ENCODE measurements at places on chromosomes 6 and 20. TPM values are rescaled to one million over a fixed set of nuclear protein-coding genes. Genes with fewer than 3 reads are reported as not detected.

TMC2 gene
- total RNA-seq: not detected

ALDH8A1 gene
- 1.4 TPM for total RNA-seq

LTA gene
- total RNA-seq: 16.7 TPM

ETV7 gene
- total RNA-seq: 9.8 TPM

C4A gene
- total RNA-seq: 6.7 TPM

OOEP gene
- 1.1 TPM for total RNA-seq

BACH2 gene
- 61.7 TPM for total RNA-seq

ACTL10 gene
- 4.9 TPM for total RNA-seq

GRCh38 chr6:24252280-24252679, 105.6 kb downstream of the DCDC2 start:
- H3K4me3 ChIP-seq: no peak overlapping the region
- no peaks in the 10 kb centered on the region for H3K36me3 ChIP-seq
- no peaks in the 10 kb centered on the region for H3K4me1 ChIP-seq
- DNase-seq: no peak
- no peak overlapping the region for H3K27ac ChIP-seq

DNA sequence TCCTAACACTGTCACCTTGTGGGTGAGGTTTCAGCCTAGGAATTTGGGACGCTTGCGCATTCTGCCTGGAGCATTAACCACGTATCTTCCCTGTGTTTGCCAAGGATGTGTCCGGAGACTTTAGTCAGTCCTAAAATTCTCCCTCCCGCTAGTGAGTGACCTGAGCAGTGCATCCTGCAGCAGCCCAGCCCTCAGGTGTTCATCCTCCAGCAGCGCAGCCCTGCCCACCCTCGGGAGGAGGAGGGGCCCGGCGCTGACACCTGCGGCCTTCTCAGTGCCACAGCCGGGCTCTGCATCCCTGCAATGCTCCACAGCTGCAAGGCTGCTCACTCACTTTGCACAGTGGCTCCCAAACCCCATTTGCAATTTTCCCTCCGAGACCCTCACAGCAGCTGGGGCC, 79.5 kb downstream of the ERMARD start:
- H3K4me1 ChIP-seq: peaks cover 4% of the 10 kb centered on the region
- no peak overlapping the region for H3K4me3 ChIP-seq
- no peak overlapping the region for H3K27ac ChIP-seq

DNA sequence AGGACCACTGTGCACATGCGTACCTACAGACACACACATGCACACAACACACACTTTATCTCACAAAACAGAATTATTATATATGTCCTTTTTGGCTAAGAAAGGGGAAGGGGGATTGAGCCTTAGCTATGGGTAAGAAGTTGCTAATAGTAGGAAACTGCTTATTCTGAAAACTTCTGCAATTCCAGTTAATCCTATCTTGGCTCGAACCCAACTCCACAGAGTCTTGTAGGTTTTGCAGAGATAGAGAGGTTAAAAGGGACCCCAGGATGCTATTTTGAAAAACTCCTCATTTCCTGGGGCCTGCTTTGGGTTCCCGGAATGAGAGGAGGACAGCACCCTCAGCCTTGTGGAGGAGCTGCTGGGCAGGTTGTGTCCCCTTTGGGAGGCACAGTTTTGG, 233.8 kb downstream of the CLIC5 start:
- no peak overlapping the region for H3K27ac ChIP-seq
- DNase-seq: no peak
- no peak overlapping the region for H3K4me3 ChIP-seq

DNA sequence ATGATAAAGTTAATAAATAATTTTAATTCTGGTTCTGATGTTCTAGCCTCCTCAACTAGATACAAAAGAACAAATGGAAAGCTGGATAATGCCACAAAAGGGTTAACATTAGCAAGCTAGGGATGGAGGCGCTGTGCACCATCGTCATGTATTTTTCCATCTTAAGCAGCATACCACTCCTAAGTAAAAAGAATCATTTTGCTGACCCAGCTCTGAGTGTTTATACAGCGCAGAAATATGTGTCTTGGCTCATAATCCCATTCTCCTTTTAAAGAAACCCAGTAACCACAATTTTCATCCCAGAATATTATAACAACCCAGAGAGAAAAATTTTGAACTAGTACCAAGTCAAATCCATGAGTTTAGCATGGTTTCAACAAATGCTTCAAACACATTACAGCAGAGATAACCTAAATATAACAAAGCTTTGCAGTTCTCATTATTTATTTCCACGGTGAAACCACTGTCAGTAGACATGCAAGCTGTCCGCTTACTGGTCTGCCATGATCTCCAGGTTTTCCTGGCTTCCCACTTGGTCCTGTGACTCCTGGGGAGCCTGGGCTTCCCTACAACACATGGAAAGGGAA, 111.1 kb downstream of the COL12A1 start:
- H3K27me3 ChIP-seq: no peaks in the 10 kb centered on the region
- no peak overlapping the region for H3K27ac ChIP-seq
- no peaks in the 10 kb centered on the region for H3K36me3 ChIP-seq
- DNase-seq: no peak
- H3K4me1 ChIP-seq: no peaks in the 10 kb centered on the region

DNA sequence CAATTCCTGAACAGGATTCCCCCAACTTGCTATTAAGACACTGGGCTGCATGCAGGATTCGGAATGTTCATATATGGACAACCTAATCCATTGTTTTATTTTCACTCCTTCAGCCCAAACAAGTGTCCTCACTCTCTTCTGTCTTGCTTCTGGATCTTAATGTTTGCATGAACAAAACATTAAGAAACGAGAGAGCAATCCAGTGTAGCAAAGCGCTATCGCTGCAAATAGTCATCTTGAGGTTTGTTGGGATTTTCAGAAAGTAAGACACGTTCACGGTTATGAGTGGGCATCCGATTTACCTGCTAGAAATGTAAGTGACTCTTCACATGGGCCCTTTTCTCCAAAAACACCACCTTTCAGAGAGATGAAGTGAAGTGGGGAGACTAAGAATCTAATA, 156.4 kb downstream of the MBOAT1 start:
- H3K27me3 ChIP-seq: peaks cover 6% of the 10 kb centered on the region
- peaks cover 5% of the 10 kb centered on the region for H3K4me1 ChIP-seq
- DNase-seq: no peak
- H3K36me3 ChIP-seq: no peaks in the 10 kb centered on the region
- no peak overlapping the region for H3K4me3 ChIP-seq

DNA sequence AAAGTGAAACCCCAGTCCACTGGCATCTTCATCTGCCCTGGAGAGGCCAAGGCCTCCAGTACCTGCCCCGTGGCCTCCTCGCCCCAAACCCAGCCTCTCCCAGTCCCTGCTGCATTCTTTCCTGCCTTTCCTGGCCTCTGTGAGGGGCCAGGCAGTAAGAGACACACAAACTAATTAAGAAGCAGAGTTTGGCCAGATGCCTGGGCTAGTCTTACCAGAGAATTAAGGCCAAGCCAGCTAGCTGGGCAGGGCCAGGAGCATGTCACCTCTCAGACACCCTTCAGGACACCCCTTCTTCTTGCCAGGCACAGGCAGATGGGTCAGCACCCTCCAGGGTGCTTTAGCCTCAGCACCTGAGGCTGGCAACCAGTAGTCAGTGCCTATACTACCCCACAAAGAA, 2.4 kb downstream of the MDGA1 start:
- H3K27me3 ChIP-seq: peaks cover 42% of the 10 kb centered on the region
- peaks cover 3% of the 10 kb centered on the region for H3K36me3 ChIP-seq
- DNase-seq: no peak
- H3K27ac ChIP-seq: no peak overlapping the region
- peaks cover 25% of the 10 kb centered on the region for H3K4me1 ChIP-seq

GRCh38 chr6:1170794-1171193, 141.1 kb upstream of the FOXQ1 start:
- H3K36me3 ChIP-seq: no peaks in the 10 kb centered on the region
- no peaks in the 10 kb centered on the region for H3K4me1 ChIP-seq
- no peak overlapping the region for H3K27ac ChIP-seq
- no peak overlapping the region for H3K4me3 ChIP-seq
- H3K27me3 ChIP-seq: no peaks in the 10 kb centered on the region
- DNase-seq: no peak

GRCh38 chr6:170225852-170226417, 64.9 kb downstream of the DLL1 start:
- H3K27ac ChIP-seq: no peak overlapping the region
- H3K36me3 ChIP-seq: no peaks in the 10 kb centered on the region
- H3K4me1 ChIP-seq: peaks cover 14% of the 10 kb centered on the region
- no peak for DNase-seq
- peaks cover 4% of the 10 kb centered on the region for H3K27me3 ChIP-seq
- H3K4me3 ChIP-seq: no peak overlapping the region

DNA sequence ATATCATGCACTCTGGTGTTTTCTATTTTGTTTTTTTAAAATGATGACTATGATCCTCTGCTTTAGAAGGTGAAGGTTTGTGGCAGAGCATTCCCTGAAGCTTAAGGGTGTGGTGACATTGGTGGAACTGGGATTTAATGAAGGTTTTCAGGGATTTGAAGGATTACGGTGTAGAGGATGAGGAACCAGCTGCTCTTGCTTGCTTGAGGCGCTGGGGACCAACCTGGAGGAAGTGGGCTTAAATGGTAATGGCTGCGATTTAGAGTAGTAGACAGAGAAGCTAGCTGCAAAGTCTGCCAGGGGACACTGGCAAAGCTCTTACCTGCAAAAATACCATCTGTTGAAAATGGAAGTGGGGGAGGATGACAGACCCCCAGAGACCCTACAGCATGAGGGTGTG, 241.8 kb downstream of the CLIC5 start:
- no peak overlapping the region for H3K4me3 ChIP-seq
- peaks cover 5% of the 10 kb centered on the region for H3K27me3 ChIP-seq

DNA sequence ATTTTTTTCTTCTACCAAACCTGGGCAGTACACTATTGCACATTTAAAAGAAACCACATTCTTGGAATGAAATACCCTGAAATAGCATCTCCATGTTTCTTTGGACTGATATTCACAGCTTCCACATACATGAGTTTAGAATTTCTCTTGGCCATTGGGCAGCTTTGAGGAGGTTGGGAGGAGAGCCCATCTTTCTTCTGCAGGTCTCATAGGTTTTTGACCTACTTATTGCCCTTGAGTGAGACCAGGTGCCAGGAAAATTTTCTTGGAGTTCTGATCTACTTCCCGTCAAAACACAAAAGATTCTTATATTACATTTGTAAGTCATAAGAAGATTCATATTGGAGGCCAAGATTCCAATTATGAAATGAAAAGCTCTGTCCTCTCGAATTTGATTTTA, 212.0 kb downstream of the IBTK start:
- H3K27me3 ChIP-seq: no peaks in the 10 kb centered on the region
- no peak overlapping the region for H3K27ac ChIP-seq
- DNase-seq: no peak
- no peaks in the 10 kb centered on the region for H3K36me3 ChIP-seq
- no peak overlapping the region for H3K4me3 ChIP-seq

DNA sequence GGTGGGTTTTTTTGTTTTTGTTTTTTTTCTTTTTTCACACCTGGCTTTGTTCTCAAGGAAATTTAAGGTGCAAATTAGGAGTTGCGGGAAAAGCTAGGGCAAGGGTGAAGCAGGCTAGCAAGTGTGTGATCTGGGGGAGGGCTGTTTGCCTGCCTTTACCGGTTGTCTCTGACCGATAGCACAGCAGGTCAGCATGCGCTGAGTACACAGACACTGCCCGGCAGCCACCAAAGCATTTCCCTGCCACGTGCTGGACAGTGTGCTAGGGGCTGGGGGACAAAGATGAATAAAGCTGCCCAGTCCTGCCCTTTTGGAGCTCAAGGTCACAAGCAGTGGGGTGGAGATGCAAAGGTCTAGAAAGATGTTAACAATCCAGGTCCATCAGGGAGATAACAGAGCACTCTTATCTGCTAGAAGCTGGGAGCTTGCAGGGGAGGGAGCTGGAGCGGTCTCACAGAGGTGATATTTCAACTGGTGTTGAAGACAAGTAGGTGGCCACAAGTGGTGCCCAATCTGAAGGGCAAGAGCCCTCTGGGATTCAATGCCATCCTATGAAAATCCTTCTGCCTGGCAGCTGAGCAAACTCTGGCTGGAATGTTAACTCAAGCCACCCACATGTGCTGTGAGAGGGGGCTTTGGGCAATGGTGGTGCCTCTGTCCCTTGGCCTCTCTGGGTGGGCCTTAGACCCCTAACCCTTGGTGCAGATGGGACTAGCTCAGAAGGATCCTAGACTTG, 24.5 kb downstream of the TTBK1 start:
- peaks cover 29% of the 10 kb centered on the region for H3K27me3 ChIP-seq
- no peak overlapping the region for H3K4me3 ChIP-seq
- no peak for DNase-seq

DNA sequence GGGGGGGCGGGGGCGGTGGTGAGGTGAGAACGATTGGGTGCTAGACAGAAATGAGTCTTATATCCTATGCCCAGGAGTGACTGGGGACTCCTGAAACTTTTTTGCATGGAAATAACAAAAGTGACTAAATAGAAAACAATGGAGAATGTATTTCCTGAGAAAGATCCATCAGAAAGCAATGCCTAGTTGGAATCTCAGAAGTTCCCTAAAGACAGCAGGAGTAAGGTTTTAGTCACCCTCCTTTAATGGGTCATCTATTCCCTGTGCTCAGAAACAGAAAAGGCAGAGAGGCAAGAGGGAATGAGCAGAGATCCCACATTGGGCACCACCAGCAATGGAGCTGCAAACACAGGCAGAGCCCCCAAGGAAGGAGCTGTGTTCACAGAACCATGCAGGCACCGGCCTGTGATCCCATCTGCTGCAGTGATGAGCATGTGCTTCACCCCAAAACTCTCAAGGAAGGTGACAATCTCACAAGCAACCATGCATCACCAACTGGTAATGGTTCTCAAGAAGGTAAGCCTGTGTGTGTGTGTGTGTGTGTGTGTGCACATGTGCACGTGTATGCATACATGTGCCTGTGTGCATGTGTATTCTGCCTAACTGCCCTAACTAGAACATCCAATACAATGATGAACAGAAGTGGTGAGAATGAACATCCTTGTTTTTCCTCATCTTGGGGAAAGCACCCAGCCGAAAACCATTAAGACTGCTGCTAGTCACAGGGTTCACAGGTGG, 168.4 kb downstream of the WDR27 start:
- H3K36me3 ChIP-seq: peaks cover 21% of the 10 kb centered on the region
- H3K4me3 ChIP-seq: no peak overlapping the region
- peaks cover 16% of the 10 kb centered on the region for H3K4me1 ChIP-seq
- no peak for DNase-seq

DNA sequence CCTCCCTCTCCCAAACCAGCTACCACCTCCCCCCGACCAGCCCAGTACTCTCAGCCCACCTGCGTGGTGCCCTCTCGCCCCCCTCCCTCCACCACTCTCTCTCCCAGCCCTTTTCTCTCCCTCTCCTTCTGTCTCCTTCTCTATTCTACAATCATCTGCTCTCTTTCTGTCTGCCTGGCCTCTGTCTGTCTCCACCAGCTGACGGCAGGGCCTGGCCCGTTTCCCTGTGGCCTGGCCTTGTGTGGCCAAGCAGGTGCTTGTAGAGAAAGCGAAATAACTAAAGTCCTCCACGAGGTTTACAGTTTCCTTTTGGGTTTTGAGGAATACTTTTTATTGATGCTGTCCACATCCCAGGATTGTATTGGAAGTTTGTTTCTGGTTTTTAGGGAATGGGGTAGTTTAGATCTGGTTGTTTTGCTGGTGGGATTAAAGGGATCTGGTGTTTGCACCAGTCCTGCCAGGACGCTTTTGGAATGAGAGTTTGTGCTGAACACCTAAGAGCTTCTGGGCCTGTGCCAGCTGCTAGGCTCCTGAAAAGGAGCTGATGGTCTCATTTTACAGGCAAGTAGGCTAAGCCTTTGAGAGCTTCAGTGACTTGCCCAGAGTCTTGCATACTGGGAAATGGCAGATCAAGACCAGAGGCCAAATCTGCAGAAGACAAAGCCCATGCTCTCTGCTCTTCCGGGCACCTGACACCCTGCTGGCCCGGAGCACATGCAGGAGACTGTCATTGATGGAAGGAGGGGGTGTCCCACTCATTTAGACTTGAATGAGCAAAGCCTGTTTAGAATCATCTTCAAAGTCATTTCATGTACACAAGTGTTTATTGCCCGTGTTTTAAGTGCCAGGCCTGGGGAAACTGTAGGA, 161.7 kb downstream of the SYCP2 start:
- H3K27ac ChIP-seq: no peak overlapping the region
- no peaks in the 10 kb centered on the region for H3K36me3 ChIP-seq
- no peak overlapping the region for H3K4me3 ChIP-seq
- peaks cover 3% of the 10 kb centered on the region for H3K27me3 ChIP-seq
